Activated CD4-positive, CD25-positive, alpha-beta regulatory T cell treated with anti-CD3 and anti-CD28 coated beads, Interleukin-2, amount 50 U/mL, for 16 hours (primary cell): ENCODE measurements at places on chromosomes 11 and 22.

DNA sequence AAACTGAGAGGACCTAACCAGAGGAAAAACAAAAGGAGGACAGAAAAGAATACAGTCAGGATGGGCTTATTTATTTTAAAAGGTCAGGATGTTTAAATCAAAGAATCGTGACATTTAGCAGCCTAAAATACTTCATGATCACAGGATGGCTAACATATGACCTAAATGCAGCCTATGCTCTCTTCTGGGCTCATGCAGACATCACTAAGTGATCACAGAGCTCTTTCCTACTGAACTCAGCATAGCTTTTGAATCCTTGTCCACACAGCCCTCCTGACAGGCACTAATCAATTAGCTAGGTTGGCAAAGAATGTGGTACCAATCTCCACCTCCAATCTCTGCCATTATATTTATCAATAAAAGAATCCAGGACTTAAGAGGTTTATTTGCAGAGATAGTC, 60.1 kb upstream of the PHF21A start:
- DNase-seq, result no peak

DNA sequence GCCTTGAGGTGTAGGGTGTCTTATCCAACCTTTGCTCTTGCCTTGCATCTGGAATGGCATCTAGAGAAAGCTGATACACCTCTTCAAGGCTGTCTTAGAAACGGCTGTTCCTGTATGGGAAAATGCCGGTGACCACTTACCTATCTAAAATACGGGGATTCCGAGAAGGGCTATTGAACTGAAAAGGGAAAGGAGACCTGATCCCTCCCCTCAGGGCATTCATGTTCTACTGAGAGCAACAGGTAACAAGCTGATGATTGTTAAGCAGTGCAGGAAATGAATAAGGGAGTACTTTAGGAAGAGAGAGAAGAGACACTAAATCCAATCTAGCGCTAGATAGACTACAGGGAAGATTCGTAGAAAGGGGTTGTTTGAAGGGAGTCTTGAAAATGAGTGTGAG, 1388.1 kb downstream of the FAM181B start:
- DNase-seq, result no peak

DNA sequence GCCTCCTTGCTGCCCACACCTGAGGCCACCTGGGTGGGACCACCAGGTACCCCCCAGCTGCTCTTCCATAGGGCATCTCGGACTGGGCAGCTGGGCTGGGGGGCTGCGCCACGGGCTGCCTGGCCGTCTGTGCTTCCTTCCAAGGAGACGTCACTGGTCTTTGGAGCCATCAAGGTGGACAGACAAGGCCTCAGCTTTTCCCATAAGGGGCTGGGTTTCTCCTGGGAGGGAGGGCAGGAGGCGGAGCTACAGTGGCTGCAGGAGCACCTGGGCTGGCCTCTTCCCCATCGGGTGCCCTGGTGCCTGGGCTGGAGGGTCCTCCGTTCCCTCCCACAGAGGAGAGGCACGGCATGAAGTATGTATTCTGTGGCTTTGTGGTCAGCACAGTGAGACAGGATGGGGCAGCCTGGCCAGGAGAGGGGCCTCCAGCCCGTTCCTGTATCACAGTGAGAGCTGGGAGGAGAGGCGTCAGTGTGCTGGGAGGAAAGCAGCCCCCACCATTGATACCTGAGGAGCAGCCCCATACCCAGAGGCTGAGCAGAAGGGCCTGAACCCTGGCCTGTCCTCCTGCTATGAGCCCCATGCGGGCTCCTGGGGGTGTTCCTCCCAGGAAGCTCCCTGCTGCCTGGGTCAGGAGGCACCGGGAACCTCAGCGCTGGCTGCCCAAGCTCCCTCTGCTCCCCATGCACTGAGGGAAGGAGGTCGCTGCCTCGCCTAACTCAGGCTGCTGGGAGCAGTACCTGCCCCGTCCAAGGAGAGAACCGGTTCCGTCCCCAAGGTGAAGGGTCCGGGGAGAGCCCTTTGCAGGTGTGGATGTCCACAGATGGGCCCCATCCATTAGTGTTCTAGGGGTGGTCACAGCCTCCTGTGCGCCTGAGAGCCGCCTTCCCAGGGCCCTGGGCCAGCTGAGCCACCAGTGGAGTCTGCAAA, 1075.0 kb downstream of the BRD1 start:
- DNase-seq, result no peak

GRCh38 chr11:70677232-70677916, 279.0 kb downstream of the CTTN start:
- DNase-seq, result no peak

DNA sequence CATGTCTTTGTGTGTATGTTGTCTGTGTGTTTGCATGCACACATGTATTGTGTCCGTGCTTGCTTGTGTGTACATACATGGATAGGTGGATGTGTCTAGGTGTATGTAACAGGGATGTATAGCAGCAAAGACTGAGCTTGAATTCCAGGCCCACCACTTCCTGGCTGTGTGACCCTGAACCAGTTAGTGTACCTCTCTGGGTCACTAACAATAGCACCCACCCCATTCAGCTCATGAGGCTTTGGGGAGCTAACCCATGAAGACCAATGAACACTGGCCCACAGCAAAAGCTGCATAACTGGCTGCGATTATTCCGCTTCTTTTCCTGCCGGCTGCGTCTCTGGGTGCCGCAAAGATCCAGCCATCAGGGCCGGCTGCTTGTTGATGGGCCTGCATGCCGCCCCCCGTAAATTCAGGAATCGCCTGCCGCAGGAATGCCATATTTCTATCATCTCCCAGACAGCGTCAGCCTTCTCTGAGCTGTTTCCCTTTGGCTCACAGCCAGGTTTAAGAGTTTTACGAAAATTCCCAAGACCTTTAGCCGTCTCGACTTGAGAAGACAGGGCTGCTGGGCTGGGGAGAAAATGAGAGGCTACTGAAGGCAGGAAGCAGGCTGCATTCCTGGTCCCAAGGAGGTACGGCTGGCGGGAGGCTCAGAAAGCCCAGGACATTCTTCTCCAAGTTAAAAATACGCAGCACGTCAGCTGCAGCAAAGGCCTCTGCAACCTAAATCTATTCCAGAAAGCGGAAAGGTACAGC, 224.6 kb downstream of the MN1 start:
- no peak for DNase-seq

DNA sequence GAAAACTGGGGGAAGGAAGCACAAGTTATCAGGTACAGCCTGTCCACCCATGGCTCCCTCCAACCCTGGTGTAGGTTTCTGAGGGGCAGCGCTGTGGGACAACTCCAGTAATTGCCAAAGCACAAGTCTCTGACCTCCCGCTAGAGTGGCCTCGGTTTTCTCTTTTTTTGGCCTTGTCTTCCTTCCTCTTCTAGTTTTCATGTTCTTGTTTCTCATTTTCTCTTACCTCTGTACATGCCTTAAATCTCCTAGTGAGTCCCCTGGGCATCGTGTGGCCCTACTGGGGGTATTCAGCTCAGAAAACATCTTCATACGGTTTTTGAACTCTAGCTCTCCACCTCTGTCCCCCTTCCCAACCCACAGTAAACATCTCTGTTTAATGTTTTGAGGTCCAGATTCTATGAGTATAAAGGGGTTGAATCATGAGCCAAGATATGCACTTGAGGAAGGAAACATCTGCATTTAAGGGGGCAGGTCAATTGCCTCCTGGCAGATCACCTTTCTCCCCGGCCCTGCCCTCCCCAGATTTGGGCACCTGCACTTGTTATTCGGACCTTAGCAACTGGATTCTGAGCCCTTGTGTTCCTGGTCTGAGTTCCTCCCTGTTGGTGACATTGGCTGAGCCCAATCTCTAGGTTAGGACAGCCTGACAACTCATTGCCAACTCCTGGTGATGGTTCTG, 8.4 kb upstream of the LMO2 start:
- no peak for DNase-seq

DNA sequence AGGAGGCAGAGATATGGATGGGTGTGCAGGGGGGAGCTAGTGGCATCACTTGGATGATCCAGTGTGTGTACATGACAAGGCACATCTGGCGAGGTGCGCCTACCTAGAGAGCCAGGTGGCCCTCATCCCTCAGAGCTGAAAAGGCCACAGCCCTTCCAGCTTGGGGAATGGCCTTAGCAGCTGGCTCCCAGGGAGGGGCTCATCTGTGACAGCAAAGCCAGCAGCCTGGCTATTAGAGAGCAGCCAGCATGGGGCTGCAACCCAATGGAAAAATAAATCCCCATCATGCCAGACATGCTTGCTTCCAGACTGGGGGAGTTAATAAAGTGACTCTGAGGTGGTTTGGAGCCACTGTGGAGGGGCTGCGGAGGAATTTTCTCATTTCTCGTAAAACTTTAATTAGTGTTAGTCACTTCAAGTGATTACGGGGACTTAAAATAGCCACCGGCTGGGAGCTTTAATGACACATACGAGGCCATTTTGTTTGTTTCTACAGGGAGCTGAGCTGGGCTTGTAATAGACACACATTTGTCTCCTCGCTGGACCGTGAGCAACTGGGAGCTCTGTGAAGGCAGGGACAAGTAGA, 111.2 kb upstream of the ALX4 start:
- DNase-seq, result no peak

DNA sequence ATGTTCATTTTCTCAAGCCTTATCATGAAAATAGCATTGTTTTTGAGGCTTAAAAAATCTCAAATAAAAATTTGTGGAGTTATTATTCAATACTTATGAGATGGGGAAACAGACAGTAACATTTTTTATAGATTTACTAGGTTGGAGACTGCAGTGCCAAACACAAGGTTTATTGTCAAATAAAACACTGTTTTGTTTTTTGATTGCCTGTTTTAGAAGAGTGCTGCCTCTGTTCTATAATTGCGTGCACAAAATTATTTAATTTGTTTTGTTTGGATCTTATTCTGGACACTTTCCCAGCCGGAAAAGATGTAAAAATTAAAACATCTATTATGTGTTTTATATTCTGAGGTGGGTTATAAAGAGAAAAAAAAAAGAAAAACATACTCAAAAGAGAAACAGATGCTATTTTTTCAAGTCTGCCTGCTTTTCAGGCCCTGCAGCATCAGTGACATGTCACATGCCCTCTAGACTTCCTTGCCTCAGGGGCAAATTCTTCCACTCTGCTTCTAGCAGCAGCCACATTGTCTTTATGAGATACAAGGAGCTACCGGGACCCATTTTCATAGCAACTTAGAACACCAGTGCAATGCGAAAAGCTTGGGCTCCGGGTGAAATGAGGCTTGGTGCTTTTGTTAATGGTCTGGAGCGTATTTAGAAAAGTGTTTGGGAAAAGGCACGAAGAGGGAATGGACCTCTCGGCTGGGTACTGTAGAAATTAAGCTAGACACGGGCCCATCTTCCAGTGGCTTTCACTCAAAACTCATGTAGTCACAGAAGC, 77.5 kb downstream of the EFCAB6 start:
- no peak for DNase-seq

DNA sequence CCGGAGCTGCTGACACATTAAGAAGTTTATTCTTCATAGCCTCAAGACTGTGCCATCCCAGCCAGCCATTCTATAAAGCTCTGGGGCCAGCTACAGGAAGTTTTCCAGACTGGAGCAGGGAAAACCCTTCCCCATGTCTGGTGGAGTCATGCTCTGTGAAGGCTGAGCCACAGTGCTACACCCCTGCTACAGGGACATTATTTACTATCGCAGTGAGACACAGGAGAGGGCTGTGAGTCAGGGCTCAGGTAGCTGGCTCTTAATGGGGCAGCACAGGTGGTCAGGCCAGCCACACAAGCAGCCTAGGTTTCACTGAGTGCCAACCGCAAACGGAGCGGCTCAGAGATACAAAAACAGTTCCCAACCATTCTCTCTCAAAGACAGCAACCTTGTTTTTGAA, 12.1 kb downstream of the HPS4 start:
- no peak for DNase-seq

DNA sequence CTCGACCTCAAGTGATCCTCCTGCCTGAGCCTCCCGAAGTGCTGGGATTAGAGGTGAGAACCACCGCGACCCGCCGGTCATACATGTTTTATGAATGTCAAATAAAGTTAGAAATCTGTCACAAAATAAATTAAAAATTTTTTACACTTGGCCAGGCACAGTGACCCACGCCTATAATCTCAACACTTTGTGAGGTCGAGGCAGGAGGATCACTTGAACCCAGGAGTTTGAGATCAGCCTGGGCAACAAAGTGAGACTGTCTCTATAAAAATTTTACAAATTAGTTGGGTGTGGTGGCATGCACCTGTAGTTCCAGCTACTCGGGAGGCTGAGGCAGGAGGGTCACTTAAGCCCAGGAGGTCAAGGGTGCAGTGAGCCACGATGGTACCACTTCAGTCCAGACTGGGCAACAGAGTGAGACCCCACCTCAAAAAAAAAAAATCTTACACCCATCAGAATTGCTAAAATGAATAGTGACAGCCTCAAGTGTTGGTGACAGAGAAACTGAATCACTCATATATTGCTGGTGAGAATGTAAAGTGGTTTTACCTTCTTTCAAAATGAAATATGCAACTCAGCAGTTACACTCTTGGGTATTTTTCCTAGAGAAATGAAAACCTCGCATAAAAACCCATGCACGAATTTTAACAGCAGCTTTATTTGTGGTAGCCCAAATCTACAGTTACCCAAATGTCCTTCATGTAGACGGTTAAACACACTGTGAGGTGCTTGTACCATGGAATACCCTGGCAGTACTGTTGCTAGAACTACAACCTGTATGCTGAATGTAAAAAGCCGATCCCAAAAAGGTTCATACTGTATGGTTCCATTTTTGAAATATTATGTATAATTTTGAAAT, 55.4 kb downstream of the MED15 start:
- DNase-seq, result no peak

DNA sequence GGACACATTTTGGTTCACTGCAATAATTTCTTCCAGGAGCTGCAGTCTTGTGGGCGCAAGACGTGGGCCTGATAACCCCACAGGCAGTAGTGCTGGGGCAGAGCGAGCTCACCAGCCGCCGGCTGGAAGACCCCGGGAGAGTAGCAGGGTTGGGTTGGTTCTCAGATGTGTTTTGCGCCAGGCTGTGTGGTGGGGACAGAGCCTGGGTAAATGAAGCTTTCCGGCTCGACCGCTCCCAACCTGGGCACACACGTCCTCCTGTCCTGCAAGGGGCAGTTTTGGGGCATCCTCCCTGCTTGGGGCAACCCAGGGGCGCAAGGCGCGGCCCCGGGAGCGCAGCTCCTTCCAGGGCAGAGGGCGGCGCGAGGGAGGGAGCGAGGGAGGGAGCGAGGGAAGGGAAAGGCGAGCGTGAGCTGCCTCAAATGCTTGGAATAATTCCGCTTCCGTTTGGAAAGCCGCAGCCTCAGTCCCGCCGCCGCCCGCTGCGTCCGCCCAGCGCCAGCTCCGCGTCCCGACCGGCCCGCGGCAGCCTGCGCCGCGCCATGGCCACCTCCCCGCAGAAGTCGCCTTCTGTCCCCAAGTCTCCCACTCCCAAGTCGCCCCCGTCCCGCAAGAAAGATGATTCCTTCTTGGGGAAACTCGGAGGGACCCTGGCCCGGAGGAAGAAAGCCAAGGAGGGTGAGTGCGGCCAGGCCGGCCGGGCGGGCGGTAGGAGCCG, at the start of gene PARVA:
Gene PARVA, plus strand, starts transcription at position 466 of the 718 bp plus-strand sequence. Its CDS starts 77 bp downstream, at position 543.
- no peak for DNase-seq

- no peak for DNase-seq
These were observed 5.5 kb downstream of the CEP57 start for GRCh38 chr11:95795627-95796295.

GRCh38 chr11:76120513-76121101, 85.7 kb downstream of the WNT11 start:
- no peak for DNase-seq

- DNase-seq, result no peak
These were observed 225.5 kb upstream of the BLID start for GRCh38 chr11:122341477-122341876.

GRCh38 chr22:35719212-35719875, 1.7 kb downstream of the APOL5 start:
- DNase-seq, result no peak
